HepG2 (cell line): ENCODE measurements at places on chromosomes 3 and 15. TPM values are rescaled to one million over a fixed set of nuclear protein-coding genes. Genes with fewer than 3 reads are reported as not detected.

GP9 gene
- not detected in 2 replicates for polyA plus RNA-seq

SLC25A20 gene
- polyA plus RNA-seq, result 21.1 and 21.9 TPM in 2 replicates

GOLGA6L10 gene
- 2.2 and 2.5 TPM in 2 replicates for polyA plus RNA-seq

NDN gene
- 0.03 TPM in 1 of 2 replicates, not detected in the other for polyA plus RNA-seq

CORO2B gene
- 0.63 and 1.1 TPM in 2 replicates for polyA plus RNA-seq

HRG gene
- polyA plus RNA-seq, result 0.09 and 0.12 TPM in 2 replicates

P2RY14 gene
- not detected in 2 replicates for polyA plus RNA-seq

NUP210 gene
- polyA plus RNA-seq, result 31.6 and 44.3 TPM in 2 replicates

GABRA5 gene
- polyA plus RNA-seq, result not detected in 2 replicates
